ENCODE measurements at places on chromosomes 3 and 15. TPM values are rescaled to one million over a fixed set of nuclear protein-coding genes. Genes with fewer than 3 reads are reported as not detected.

The STX19 gene
- not detected for total RNA-seq

DNA sequence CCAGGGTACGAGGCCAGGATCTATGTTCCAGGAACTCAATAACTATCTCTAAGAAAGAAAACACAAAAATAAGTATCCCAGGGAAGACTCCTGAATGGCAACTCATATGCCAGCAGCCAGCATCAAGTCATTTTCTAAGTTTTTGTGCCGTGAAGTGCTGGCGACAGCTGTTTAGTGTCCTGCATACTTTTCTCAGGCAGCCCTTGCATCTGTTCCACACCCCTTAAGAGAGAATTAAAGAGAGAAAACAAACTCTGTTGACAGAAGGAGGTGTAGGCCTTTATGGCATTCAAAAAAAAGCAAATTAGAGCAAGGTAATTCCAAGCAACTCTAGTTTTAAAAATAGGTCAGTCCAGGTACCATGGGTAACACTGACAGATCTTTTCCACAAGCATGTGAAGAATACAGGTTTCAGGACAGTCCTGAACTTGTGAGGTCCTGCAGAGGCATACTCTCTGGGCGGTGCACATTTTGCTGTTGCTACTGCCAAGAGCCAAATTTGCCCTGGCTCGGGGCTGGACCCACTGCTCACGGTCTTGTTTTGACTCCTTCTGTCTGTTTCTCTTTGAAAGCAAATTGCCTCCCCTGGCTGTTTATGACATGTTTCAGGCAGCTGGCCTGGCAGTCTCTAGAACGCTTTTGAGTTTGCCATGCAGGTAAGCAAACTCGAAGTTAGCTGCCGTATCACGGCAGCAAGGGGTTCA is 252.1 kb upstream of the ADAMTS9 start:
- no peak for DNase-seq

DNA sequence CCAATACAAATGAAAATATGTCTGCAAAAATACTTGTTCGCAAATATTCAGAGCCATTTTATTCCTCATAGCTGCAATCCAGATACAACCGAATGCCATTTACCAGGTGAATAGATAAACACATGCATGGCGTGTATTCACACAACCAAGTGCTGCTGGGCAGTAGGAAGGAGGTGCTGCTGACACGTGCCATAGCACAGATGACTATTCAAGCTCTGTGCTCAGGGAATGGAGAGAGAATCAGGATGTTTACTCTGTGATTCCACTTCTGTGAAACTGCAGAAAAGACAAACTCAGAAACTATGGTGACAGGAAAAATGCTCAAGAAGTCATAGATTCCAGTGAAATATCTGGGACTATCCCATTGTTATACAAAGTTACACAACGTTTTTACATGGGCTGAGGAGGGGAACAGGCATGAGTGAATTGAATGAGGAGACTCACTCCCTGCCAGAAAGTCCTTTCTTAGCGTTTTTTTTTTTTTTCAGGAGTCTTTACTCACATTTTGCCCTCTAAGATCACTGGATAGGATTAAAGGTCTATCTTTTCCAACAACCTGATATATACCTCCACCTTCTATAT is 152.9 kb upstream of the NDN start:
- no peak for DNase-seq

DNA sequence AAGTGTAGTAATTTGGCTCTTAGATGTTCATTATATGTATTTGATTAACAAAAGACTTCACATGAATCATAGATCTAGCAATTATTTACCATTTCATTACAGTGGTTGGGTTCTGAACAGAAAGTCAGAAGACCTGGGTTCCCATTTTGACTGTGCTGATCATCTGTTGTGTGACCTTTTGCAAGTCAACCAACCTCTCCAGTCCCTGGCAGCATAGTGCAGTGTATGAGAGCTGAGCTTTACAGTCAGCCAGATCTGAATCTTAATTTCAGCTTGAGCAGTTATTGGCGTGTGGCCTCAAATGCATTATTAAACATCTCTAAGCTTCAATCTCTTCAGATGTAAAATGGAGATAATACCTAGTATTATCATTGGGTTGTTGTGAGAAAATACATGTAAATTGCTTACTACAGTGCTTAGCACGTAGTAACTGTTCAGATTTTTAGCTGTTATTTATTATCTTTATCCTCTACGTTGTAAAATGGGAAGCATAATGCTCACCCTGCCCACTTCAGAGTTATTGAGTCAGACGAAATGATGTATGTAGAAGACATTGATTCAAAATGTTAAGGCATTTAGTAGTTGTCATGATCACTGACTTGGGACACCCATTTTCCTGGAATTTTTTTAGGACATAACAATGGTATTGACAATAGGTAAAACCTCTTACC is 104.0 kb downstream of the KLHL25 start:
- DNase-seq, result no peak

- no peak for DNase-seq
Observed at GRCh38 chr3:99344216-99344615, 294.2 kb upstream of the COL8A1 start.

DNA sequence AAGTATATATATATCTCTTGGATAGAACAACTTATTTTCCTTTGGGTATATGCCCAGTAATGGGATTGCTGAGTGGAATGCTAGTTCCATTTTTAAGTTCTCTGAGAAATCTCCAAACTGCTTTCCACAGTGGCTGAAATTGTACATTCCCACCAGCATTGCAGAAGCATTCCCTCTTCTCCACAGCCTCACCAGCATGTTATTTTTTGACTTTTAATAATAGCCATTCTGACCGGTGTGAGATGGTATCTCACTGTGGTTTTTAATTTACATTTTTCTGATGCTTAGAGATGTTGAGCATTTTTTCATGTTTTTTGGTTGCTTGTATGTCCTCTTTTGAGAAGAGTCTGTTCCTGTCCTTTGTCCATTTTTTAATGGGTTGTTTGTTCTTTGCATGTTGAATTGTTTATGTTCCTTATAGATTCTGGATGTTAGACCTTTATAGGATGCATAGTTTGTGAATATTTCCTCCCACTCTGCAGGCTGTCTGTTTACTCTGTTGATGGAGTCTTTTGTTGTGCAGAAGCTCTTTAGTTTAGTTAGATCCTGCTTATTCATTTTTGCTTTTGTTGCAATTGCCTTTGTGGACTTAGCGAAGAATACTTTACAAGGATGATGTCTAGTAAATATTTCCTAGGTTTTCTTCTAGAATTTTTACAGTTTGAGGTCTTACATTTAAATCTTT is 82.7 kb upstream of the NR2F2 start:
- no peak for DNase-seq

DNA sequence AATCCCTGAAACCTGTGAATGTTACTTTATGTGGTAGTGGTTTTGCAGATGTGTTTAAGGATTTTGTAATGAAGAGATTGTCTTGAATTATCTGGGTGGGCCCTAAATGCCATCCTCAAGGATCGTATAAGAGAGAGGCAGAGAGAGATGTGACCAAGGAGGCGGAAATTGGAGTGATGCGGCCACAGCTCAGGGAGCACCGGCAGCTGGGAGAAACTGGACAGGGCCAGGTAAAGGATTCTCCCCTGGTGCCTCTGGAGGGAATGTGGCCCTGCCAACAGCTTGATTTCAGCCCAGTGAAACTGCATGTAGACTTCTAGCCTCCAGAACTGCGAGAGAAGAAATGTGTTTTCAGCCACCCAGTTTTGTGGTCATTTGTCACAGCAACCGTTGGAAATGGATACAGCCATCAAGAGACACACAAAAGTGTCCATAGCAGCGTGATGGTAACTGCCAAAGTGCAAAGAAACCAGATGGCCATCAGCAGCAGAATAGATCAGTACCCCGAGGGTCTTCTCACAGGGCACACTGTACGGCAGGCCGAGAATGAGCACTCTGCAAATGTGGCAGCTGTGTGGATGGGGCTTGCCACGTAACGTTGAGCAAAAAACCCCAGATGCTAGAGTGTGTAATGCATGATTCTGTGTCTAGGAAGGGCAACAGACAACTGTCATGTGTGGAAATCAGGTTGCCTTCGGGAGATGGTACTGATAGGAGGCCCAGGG is 12.2 kb downstream of the APBA2 start:
- DNase-seq, result no peak

- no peak for DNase-seq
Observed at GRCh38 chr3:134607054-134608022, 43.5 kb downstream of the KY start.

GRCh38 chr3:148742118-148742517 is 44.4 kb downstream of the AGTR1 start:
- no peak for DNase-seq

DNA sequence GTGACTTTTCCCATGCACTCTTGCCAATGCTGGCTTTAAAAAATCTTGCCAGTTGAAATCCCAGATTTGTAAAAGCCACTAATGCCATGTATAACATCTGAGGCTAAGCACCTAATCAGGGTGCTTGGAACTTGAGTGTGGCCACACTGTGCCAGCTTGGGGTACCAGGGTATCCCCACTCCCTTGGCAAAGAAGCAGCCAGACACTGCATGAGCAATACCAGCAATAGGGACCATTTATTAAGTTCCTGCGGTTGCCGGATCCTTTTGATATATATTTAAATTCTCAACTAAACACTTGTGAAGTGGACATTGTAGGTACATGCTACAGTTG is 2.2 kb upstream of the RHCG start:
- no peak for DNase-seq

GRCh38 chr3:153596401-153596800 is 434.4 kb downstream of the RAP2B start:
- no peak for DNase-seq

The C2CD4A gene
- not detected for total RNA-seq

GRCh38 chr3:192904632-192905289 is 12.9 kb downstream of the MB21D2 start:
- no peak for DNase-seq

DNA sequence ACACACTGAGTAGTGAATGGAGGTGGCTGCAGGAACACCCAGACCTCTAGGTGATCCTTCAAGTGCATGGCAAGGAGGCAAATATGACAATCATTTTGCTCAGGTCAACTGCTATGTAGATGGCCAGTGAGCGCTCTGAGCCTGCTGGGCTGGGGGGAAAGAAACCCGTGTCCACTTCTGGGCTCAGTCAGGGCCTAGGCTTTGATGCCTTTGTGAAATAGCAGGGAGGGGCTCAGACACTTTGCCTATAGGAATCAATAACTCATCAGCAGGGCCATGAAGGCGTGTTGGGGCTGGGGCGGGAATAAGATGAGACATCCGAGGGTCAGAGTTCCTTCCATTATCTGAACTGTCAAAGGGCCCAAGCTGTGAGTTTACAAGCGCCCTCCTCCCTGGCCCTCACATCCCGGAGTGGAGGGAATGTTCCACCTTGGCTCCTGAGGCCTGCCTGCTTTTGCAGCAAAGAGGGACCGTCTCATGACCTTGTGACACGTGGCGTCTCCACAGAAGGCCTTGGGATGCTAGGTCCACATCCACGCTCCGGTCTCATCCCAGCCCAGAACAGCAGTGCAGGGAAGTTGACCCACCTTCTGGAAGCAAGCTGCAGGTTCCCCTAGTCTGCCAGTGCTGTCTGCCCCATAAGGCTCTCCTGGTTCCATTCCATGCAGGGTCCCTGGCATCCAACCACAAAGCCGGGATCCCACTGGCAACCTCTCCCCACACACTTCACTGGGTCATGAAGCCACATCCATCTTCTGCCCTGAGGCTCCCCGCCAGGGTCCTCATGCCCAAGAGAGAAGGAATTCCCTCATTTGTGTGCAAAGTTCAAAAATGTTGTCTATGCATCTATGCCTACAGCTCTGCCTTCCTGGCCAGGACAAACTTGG is 78.4 kb downstream of the CHSY1 start:
- no peak for DNase-seq

DNA sequence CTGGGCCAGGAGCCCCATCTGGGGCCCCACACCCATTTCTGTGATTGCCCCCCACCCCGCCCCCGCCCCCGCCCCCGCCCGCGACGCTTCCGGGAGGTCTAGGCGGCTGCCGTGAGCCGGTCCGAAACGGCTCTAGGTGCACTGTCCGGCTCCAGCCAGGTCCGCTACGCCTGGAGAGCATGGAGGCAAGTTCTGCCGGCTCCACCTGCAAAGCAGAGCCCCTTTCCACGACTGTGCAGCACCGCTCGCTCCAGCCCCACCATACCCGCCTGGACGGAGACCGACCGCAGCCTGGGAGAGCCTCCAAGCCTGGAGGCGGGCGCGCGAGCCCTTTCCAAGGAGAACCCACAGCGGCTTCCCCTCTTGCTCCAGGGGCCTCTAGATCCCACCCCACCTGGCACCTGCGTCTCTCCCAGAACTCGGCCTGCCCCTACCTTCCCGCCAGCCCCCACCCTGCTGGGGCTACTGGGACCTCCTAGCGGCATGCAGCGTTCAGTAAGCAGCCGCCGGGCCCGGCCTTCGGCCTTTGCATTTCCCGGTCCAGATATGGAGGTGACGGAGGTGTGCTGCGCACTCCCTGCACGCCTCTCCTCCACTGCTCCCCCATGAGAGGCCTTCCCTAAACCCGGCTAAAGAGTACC is 66.2 kb downstream of the KLF13 start:
- peak; percentile 73 for DNase-seq

DNA sequence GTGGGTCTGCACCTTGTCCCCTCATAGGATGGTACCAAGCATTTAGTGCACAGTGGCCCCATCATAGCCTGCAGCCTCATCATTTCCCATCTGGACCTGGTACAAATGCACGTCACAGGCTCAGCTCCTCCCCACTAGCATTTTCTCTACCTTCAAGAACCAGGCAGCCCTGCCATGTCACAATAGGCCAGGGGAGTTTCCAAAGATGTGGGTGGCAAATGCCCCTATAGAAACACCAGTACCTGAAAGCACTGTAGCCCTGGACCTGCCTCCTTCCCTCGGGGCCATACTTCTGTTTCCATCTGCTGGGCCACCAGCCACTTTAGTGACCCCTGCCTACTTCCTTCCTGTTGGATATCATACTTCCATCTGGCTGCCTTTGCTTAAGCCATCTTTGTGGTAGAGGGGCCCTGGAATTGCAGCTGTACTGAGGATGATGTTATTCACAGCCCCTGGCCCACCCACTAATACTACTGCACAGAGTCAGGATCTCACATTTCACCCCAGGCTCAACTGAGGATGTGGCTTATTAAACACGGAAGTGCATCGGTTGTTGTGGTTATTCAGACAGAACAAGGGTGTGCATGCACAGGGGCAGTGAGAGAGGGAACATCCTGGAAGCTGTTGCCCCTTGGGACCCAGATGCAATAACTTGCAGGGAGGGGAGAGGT is 3.8 kb downstream of the TCTA start:
- DNase-seq, result no peak

The C3orf49 gene
- not detected for total RNA-seq

The AHSG gene
- not detected for total RNA-seq

DNA sequence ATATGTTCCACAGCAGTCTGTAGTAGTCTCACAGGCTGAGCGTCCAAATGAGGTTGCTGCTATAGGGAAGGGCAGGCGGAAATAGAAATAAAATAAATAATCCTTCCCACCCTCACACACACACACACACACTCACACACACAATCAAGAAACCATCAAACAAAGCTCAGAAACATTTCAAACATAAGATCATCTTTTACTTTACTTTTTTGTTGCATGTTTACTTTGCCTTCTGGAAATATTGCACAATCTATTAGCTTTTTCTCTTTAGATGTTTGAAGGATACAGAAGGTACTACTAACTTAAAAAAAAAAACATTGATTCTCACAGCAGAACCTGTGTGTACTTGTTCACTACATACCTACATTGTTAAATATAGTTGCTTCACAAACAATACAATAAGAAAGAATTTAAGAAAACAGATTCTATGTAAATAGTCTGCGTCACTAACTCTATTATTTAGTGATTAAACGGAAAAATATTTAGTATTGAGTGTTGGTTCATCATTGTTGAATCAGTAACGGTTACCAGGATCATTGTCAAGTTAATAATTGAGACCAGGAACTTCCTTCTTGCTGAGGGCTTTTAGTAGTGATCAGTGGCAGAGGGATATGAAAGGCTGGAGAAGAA is 20.5 kb downstream of the ALCAM start:
- no peak for DNase-seq

The EPB42 gene
- total RNA-seq, result not detected
